AG10803 (cell line): ENCODE measurements at places on chromosomes 2 and 18.
A peak's percentile ranks its signal among the peaks of the same experiment; 100 is the strongest.

DNA sequence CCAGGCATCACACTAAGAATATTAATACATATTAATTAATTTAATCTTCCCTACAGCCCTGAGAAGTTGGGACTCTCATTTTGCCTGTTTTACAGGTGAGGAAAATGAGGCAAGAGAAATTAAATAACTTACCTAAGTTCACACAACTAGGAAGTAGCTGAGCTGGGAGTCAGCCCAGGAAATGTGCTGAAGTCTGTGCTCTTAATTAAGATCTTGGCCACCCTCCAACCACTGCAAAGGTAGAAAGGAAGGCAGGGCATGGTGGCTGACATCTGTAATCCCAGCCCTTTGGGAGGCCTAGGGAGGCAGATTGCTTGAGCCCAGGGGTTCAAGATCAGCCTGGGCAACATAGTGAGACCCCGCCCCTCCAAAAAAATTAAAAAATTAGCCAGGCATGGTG, 12.9 kb upstream of the MGAT4A start:
- no peak for DNase-seq

GRCh38 chr2:30115141-30115980, 31.4 kb upstream of the YPEL5 start:
- DNase-seq: peak; percentile 79

DNA sequence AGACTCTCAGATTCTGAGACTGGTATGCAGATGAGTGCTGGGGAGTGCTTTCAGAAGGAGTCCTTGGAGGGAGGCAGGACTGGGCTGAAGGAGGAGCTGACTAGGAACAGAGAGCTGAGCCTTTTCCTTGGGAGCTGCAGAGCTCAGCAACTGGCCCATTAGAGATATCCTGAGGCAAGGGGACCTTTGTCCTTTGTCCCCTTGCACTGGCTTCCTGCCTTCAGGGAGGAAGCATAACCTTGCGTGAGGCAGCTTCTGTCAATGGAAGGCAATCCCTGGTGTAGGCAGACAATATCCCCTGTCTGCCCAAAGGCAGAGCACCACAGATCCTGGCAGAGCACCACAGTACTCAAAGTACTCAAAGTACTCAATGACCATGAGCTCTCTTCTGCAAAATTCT, 375.3 kb downstream of the HRH4 start:
- DNase-seq: no peak

- DNase-seq: no peak
Measured at GRCh38 chr2:98387478-98387877, 41.2 kb downstream of the CNGA3 start.

- no peak for DNase-seq
Measured at GRCh38 chr2:221448057-221448843, 123.9 kb downstream of the EPHA4 start.

GRCh38 chr18:5728531-5728930, 166.8 kb downstream of the TMEM200C start:
- no peak for DNase-seq
